NCI-H146 (cell line): ENCODE measurements at places on chromosomes 3 and 15.

DNA sequence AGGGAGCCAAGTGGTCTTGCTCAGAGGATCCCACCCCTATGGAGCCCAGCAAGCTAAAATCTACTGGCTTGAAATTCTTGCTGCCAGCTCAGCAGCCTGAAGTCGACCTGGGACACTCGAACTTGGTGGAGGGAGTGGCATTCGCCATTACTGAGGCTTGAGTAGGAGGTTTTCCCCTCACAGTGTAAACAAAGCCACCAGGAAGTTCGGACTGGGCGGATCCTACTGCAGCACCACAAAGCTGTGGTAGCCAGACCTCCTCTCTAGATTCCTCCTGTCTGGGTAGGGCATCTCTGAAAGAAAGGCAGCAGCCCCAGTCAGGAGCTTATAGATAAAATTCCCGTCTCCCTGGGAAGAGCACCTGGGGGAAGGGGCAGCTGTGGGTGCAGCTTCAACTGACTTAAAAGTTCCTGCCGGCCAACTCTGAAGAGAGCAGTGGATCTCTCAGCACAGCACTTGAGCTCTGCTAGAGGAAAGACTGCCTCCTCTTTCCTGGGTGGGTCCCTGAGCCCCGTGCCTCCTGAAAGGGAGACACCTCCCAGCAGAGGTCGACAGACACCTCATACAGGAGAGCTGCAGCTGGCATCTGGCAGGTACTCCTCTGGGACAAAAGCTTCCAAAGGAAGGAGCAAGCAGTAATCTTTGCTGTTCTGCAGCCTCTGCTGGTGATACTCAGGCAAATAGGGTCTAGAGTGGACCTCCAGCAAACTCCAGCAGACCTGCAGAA lies 576.3 kb upstream of the NECTIN3 start:
- DNase-seq, result no peak

- no peak for DNase-seq
Observed at GRCh38 chr15:62190675-62191074, 25.6 kb upstream of the C2CD4B start.

- no peak for DNase-seq
Observed at GRCh38 chr3:102476198-102476597, 41.4 kb downstream of the ZPLD1 start.

GRCh38 chr3:52318186-52318816 lies 2.2 kb downstream of the DNAH1 start:
- no peak for DNase-seq

- DNase-seq, result no peak
Observed at GRCh38 chr15:57152666-57153539, 223.4 kb upstream of the CGNL1 start.

- no peak for DNase-seq
Observed at GRCh38 chr15:96234109-96234892, 96.2 kb upstream of the NR2F2 start.

DNA sequence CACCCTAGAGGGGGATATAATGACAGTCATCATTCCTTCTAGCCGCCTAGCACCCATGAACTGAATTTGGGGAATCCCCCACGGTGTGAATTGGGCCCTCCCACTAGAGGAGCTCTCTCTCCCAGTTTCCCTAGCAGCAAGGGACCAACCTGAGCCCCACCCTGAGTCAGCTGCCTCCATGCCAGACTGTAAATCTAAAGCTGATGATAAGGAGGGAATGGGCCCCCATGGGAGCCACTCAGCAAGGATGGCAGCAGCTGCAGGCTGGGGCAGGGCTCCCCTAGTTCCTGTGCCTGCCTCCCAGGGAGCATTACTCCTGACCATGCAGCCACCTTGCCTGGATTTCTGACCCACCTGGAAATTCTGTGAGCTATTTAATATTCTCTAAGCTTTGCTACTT lies 57.0 kb upstream of the PXYLP1 start:
- DNase-seq, result no peak

DNA sequence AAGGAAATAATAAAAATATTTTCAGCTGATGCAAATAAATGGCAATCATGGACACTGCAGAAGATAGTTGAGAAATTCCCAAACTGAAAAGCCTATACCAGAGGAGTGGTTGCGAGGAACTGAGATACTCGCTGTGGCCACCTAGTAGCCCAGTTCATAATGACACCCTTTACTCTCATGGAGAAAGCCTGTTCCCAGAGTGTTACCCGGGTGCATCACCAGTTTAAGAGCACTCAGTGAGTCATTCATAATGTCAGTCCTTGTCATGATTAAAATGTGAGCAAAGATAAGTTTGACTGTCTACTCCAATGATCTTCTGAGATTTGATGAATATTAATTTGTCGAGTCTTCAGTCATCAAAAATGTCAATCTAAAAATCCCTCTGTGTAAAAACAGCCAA lies 138.4 kb upstream of the LRRC3B start:
- DNase-seq, result no peak

- no peak for DNase-seq
Observed at GRCh38 chr15:98196371-98196770, 235.9 kb downstream of the ARRDC4 start.

- no peak for DNase-seq
Observed at GRCh38 chr3:76021376-76021775, 236.0 kb upstream of the ZNF717 start.

DNA sequence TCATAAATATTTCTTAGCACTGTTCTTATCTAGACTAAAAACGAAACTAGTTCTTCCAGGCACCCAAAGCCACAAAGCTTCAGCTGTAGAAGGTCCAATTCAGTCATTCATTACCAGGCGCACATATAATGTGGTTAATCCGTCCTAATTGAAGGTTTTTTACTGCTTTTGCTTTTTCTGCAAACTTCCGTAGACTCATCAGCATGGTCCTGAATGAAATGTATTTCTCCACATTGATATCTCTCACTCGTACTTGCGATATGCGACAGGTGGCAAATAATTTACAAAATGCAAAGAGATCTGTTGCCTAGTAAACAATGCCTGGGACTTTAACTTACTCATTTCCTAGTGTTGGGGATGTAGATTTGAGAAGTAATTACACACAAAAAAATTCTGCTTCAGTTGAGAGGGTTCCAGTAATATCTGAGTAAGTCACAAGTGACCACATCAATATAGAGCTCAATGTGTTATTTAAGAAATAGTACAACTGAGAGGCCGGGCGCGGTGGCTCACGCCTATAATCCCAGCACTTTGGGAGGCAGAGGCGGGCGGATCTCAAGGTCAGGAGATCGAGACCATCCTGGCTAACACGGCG lies 75.0 kb upstream of the MBNL1 start:
- DNase-seq, result no peak

DNA sequence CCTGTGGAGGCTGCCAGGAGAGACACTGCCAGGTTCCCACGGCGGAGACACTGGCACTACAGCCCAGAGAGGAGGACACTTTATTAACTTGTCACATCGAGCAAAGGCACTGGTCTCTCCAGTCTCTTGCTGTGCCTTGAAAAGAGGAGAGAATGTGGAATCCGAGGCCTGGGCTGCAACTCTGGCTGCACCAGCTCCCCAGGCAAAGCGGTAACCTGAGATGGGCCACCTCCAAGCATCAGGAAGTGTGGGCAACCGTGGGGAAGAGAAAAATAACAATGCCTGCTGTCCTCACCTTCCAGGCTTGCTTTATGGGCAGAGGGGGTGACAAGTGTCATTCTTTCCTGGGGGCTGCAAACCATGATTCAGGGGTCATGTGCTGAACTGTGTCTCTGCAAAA lies 91.6 kb upstream of the RGMA start:
- peak; percentile 17 for DNase-seq

DNA sequence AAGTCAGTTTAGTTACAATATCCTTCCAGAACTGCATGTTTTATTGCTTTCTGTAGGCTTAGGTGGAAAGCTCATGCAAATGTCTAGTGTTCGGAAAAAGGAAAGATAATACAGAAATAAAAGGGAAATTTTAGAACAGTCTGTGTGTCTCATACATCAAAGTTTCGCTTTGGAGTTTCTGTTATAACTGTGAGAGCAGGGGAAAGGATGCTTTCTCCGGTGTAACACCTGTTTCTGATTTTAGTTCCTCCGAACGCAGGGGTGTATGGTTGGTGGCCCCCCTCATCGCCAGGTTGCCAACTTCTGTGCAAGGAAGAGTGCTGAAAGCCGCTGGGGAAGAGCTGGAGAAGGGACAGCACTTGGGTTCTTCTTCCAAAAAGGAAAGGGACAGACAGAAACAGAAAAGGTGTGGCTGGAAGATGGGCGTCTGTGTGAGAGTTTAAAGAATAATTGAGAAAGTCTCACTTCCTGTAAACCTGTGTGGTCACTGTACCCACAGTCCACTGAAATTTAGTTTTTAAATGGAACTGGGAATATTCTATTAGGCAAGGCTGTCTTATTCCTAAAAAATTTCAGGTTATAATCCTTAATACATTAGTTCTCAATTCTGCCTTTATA lies 6.7 kb downstream of the P2RY12 start:
- DNase-seq, result no peak
